ENCODE measurements at places on chromosomes 5 and 9.

DNA sequence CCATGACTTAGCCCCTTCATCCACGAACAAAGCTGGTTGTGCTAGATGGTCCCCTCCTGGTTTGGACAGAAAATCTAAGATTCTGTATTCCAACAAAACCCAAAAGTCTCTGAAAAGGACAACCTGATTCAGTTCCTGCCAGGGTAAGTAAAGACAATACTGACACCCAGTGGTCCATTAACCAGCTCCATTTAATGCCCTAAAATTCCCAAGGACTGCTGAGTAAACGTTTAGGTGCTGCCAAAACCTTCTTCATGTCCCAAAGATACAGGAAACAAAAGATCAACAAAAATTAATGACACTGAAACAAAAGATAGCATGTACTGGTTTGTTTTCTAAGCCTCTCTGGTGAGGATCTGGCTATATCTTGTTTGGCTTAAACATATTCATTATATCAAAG, 25.3 kb upstream of the PPP1R2B start:
- DNase-seq: peak; percentile 11

DNA sequence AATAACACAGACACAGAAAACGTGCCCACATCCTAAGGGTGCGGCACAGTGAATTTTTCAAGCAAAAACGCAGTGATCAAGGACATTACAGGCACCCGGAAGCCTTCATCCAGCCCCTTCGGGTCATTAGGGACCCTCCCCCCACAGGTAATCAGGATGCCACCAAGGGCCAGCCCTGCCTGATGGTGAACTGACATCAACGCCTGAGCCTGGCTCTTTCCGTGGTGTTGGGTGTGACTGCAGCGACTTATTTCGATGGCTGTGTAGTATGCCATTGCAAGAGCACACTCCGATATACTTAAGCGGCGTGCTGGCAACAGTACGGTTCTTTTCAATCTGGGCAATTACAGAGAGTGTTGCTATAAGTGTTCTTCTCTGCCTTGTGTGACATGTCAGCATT, 310.0 kb upstream of the IRX1 start:
- DNase-seq: no peak

GRCh38 chr5:60277941-60278340, 384.4 kb upstream of the PDE4D start:
- DNase-seq: no peak

DNA sequence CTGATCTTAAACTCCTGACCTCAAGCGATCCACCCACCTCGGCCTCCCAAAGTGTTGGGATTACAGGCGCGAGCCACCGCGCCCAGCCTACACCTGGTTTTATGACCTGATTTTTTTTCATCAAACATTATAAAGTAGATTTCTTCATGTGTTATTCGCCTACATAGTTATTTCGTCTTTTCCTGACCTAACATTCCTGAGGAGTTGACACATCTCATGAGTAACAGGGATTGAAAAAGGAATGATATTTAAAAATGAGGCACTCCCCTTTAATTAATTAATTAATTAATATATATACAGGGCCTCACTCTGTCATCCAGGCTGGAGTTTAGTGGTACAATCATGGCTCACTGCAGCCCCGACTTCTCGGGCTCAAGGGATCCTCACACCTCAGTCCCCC, 20.2 kb upstream of the MTMR12 start:
- no peak for DNase-seq

DNA sequence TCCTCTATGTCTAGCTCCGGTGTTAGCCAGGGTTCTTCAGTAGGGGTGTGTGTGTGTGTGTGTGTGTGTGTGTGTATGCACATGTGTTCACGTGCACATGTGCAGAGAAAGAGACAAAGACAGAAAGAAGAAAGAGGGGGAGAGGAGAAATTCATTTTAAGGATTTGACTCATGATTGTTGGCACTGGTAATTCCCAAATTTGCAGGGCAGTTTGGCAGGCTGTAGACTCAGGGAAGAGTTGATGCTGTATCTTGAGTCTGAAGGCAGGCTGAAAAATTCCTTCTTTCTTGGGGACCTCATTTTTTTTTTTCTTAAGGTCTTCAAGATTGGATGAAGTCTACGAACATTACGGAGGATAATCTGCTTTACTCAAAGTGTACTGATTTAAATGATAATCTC, 335.7 kb downstream of the NSG2 start:
- DNase-seq: no peak

- no peak for DNase-seq
These were observed 27.6 kb downstream of the SNCAIP start for GRCh38 chr5:122339591-122339990.

DNA sequence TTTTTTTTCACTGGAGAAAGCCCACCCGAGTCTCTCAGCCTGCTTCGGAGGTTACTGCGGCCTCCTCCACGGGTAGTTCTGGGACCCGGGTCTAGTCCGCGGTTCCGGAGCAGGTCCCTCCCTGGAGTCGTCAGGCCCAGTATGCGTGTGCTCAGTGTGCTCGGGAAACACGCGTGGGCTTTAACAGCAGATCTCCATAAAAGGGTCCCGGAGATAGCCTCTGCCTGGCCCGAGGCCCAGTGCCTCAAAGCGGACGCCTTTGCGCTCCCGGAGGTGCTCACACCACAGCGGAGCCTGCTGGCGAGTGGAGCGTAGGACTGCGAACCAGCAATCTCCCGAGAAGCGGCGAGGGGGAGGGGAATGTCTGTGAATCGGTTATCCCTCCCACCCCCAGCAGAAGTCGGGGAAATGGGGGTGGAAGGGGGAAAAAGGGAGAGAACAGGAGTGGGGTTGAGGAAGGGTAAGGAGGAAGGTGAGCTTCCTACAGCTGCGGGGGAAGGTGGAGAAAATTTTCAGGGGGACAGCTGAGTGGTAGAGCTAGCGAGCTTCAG, 28.7 kb downstream of the CDKN2A start:
- DNase-seq: no peak

- DNase-seq: no peak
These were observed 9.0 kb upstream of the EDF1 start for GRCh38 chr9:136875155-136875554.

- DNase-seq: no peak
These were observed 41.9 kb downstream of the MTRR start for GRCh38 chr5:7910738-7911428.

DNA sequence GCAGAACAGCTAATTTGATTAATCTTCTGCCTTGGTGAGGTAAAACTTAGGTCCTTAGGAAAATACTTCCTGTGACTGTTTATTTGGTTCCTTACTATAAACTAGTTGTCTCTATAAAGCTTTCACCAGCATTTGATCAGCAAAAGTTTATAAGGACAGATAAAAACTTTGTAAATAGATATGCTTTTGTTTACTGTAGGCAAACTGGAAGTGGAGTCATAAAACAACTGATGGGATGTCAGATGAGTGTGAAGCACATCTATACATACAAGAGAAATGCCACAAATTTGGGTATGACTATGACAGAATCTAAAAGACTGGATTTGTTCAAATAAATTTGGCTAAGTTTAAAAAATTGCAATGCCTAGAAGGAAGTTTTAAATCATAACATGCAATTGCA, 5.5 kb downstream of the PTGER4 start:
- DNase-seq: no peak

- no peak for DNase-seq
These were observed 79.4 kb upstream of the NREP start for GRCh38 chr5:111836426-111836825.

DNA sequence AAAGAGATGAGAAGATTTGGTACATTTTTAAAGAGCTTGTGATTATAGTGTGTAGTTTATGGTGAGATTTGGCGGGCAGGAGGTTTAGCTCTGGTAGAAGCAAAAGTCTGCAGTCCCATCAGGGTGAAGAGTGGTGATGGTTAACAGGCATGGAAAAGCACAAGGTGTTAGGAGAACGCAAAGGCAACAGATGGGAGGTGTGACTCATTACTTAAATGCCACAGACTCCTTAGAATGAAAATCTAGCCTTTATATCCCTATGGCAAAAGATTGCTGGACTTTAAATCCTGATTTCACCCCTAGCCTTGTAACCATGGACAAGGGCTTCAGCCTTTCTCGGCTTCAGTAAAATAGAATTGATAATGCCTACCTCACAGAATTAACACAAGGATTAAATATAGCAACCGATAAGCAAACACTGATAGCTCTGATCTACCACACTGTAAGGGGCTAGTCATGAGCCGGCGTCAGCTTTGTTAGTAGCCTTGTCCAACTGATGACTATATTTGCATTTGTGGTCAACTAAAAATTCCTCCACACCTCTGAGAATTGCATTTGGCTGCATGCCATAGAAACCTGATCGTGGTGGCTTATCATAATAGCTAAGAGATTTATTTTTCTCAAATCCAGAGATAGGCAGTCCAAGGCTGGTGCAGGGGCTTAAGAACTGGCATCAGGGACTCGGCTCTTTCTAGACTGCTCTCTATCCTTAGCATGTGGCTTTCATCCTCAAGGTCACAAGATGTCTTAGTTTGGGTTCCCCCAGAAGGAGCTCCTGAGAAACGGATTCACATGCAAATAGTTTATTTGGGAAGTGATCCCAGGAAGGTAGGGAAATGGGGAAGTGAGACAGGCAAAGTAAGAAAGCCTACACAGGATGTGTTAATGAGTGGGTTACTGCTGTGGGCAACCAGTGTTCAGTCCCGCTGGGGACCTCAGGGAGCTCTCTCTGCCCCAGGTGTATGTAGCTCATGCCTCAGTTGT, 19.6 kb downstream of the MFAP3 start:
- DNase-seq: peak; percentile 18

DNA sequence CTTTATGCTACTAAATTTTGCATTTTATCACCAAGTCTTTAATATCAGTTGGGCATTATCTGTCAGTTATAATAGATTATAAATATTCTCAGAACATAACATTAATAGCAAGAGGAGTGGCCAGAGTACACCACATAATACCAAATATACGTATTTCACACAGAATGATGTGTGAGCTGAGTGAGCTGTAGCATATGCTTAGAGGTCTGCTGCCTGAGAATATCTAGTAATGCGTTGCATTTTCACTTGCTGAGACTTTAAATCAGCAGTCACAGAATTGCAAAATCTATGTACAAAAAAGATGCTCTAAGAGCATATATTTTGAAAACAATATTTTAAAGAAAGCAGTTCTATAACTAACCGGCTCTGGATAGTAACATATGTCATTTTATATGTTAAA, 921.1 kb upstream of the EDIL3 start:
- DNase-seq: no peak

DNA sequence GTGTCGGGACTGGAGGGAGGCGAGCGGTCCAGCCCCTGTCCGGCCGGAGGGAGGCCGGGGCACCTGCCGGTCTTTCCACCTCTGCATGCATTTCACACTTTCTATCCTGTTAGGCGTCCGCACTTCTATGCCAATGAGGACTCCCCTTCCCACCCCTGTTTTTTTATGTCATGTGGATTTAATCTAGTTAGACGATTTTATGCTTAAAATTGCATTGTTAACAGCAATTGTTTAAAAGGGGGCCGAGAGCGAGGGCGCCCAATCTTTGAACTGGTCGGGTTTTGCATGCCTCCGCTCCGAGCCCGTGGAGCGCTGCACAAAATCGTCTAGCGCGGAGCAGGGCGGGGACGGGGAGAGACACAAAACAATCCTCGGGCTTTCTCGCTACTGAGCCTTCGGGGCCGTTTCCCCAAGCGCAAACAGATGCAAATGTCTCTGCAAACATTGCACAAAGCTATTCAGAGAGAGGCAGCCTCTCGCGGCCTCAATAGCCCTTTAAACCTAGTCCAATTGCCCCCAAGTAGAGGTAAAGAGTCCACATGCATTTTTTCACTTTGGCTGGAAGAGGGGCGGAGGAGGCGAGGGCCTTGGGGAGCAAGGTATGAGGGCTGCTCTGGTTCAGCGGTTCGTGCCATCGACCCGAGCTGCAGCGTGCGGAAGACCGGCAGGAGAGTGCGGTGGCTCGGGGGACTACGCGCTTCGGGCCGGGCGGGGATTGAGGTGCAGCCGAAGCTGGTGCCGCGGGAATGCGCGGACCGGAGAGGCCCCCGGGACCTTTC, 37.5 kb upstream of the TIFAB start:
- DNase-seq: no peak
